ENCODE measurements at places on chromosomes 5 and 9.

DNA sequence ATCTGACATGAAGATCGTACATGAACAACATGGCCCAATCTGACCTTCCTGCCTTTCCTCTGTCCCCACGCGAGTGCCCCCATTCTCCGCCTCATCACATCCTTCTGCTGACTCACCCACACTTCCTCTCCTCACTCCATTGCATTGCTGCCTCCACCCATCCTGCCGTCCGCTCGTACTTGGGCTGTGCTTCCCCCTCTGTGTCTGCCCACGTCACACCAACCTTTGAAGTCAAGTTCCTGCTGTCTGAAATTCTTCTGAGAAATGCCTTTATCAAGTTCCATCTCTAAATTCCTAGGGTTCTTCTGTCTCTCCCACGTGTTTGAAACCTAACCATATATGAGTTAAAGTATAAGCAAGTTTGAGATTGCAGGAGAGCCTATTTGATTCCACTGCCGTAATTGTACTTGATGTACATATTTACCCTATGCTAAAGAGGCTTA is 18.0 kb upstream of the STARD4 start:
- no peak for DNase-seq

GRCh38 chr9:6068983-6069382 is 53.6 kb upstream of the RANBP6 start:
- DNase-seq: no peak

DNA sequence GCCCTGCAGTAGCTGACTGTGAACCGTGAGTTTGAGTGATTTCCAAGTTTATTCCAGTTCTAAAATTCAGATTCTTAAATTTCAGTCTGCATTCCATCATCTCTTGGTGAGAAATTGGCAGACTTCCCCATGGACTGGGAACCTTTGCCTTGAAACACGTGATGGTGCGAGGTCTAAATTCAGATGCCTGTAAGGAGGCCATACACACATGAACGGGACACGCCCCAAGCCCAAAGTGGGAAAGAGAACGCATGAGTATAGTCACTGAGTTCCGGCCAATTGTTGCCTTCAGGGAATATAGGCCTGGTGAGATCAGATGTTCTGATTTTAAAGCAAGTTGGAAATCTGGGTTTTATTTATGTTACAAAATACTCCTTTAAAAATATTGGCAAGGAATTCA is 1084.4 kb upstream of the WWC1 start:
- DNase-seq: no peak

DNA sequence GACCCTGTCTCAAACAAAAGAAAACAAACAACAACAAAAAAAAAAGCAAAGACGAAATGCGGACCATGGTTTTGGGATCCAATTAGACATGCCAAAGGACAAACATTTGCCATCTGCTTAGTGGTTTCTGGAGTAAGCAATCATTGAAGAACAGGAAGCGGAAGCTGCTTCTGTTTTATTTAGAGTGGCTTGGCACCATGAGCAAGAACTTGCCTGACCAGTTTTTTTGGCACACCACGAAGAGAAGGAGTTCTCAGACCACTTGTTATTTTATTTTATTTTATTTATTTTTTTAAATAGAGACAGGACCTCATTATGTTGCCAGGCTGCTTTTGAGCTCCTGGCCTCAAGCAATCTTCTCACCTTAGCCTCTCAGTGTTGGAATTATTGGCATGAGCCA is 17.0 kb downstream of the BTF3 start:
- DNase-seq: no peak

- no peak for DNase-seq
These were observed 4.1 kb downstream of the NOTCH1 start for GRCh38 chr9:136541709-136542108.

DNA sequence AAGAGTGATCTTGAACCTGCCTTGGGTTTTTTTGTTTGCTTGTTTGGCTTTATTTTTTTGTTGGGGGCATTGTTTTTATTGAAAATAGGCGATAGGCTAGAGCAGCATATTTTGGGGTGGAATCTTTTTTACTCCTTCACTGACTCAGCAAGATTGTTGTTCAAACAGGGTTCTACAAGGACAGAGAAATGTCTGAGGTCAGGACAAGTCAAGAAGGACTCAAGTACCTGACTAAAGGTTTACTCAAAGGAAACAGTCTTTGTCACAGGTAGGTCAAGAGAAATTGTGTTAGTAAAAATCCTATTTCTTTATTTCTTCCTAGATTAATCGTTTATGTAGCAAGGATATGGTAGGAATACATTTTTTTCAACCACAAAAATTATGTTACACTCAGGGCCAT is 1564.0 kb upstream of the CDH9 start:
- no peak for DNase-seq

DNA sequence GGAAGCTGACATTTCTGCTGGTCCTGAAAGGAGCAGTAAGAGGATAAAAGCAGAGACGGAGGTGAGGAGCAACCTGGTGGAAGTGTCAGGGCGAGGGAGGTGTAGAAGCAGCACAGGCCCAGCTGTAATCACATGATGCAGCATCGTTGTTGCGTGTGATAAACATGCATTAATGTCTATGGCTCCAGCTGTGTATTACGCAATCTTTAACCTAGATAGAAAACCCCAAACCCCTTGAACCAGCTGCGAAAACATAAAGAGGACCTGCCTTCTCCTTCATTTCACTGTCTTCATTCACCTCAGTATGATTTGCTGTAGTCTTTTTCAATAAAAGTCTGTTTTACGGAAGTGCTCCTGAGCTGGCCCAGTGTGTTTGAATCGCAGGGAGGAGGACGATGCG is 162.9 kb downstream of the NTRK2 start:
- DNase-seq: no peak

DNA sequence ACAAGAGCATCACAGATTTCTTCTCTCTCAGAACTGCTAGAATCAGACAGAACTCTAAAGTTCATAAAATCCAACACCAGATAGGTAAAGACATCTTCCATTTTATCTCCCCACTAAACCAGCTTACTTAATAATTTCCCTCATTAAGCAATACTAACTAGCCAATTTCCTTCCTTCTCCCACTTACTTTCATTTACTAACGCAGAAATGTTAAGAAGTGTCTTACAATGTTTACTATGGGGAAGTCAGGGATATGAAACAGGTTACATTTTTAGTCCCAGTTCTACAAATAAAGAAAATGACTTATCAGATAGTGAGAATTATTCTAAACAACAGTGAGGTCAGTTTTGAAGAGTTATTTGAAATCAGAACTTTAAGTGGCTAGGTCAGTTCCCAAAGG is 236.5 kb downstream of the FBXL17 start:
- no peak for DNase-seq

- DNase-seq: no peak
These were observed 18.3 kb downstream of the CCNJL start for GRCh38 chr5:160293901-160294561.

DNA sequence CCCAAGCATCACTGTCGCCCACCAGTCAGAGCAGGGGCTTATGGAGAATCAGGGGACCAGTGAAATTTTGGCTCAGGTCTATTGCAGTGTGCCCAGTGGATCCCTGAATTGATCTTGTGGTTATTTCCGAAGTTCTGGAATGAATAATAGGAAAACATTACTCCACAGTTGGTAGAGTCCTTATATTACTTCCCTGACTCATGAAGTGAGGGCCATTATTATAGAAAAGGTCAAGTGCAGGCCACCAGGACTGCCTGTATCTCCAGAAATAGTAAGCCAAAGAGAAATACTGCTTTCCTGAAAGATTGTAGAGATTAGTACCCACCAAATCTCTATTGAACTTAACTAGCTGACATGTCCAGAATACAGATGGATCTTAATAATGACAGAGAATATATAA is 335.0 kb downstream of the NPR3 start:
- DNase-seq: no peak

DNA sequence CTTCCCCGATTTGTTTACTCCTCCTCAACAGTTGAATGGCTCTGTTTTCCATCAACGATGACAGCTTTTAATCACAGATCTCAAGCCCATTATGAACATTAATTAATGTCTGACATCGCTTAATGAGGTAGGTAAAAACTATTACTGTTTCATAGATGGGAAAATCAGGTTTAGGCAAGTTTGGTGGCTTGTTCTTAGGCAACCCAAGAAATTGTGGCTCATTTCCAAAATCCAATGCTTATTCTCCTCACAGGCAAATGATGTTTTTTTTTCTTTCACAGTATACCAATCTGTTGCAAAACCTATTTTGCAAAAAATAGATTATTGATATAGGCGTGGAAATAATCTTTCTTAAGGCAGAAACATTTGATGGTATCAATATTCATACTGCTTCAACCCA is 70.8 kb upstream of the CHD1 start:
- no peak for DNase-seq

- no peak for DNase-seq
These were observed 21.9 kb downstream of the ANKH start for GRCh38 chr5:14849516-14850294.

DNA sequence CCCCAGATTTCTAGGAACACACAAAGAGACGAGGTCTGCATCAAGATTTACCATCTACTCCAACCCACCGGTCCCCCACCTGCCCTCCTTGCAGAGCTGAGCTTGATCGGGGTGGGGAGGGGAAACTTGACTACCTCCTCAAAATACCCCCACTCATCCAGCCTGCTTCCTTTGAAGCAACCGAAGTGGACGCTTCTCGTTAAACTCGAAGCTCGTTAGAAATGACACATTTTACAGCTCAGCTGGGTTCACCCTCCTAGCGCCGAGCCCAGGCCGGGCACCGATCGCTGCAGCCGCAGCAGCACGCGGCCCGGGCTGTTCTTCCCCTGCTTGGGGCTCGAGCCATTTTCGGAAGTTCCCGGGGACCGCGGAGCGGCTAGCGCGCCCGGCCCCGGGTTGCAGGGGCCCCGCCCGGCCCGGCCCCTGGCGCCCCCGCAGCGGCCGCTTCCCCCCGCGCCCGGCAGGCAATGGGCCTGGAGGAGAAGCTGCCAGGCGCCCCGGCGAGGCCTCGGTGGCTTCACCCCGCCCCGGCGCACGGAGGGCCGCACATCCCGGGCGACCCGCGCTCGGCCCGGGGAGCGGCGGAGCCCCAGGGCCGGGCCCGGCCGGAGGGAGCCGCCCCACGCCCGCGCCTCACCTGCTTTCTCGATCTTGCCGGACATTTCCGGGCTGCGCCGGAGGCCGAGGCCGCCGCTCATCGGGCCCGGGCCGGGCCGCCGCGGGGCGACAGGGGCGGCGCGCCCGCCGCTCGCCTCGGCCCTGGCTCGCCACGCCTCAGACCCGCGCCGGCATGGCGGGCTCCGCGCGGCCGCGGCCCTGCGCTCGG is 530 bp downstream of the RAPGEF1 start:
- no peak for DNase-seq

DNA sequence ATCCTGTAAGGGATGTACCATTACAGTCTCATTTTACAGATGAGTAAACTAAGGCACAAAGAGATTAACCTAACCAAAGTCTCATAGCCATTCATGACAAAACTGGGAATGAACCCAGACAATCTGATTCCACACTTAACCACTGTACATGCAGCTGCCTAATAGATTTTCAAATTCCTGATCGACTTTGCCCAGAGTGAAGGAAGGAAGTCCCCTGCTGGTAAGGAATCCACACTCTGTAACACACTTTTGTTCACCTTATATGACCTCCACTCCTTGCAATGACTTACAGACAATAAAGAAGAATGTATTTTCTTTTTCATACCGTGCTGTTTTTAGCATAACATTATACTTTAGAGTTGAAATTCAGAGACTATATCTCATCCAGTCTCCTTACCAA is 31.3 kb upstream of the PLPP6 start:
- no peak for DNase-seq

- DNase-seq: no peak
These were observed 2.0 kb downstream of the CLK4 start for GRCh38 chr5:178624631-178625546.

- no peak for DNase-seq
These were observed 107.4 kb downstream of the GLIS3 start for GRCh38 chr9:4192450-4192849.

DNA sequence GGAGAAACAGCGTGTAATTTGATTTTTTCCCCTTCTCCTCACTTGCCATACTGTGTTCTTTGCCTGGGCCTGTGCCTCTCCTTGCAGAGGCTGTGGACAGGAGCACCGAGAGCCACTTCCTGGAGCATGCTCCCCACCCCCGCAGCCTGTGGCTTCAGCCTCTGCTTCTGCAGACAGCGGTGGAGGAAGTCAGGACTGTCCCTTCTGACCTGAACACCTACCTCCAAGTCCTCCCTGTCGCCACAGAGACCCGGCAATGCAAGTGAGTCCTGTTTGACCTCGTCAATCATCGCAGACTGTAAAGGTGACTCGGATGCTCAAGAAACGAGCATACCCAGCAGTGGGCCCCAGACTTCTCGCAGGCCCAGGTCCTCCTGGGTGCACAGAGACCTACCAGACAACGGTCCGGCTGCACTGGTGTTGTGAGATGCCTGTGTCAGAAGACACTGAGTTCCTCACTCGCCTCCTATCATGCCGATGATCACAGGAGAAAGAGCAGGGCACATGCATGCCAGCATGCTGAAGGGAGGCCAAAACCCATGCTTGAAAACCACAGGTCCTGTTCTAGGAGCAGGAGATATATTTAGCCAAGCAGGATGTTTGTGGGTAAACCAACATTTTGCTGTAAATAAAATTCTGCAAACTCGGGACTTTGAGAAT is 198.8 kb downstream of the AUH start:
- no peak for DNase-seq

- DNase-seq: no peak
These were observed 279.1 kb upstream of the EFNA5 start for GRCh38 chr5:107949688-107950341.

GRCh38 chr9:131839281-131840084 is 99.6 kb upstream of the RAPGEF1 start:
- no peak for DNase-seq

DNA sequence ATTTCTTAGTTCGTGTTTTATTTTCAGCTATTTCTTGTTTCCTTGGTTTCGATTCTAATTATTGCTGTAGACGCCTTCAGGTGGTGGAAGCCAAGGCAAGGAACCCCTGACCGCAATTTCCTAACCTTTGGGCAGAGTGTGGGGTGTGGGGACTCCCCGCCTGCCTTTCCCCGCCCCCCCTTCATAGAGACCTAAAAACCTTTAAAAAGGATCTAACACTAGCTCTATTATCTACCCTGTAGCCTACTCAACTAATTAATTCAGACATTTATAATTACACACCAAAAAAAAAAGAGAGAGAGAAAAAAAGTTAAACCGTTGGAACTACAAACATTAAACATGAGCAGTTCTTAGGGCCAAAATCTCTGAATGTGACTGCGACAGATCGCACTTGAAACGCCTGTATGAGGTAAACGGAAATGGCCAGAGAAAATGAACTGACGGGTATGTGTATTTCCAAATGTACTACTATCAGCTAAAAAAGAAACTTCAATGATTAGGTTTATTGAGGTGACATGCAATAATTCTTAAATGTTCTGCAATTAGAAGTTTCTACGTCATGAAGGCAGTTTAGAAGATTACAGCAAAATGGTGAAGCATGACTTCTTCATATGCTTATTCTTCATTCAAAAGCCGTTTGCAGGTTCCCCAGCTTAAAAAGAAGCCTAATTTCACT is 19.0 kb upstream of the FER start:
- no peak for DNase-seq

- DNase-seq: no peak
These were observed 781 bp upstream of the MYOZ3 start for GRCh38 chr5:150660108-150660831.

- DNase-seq: no peak
These were observed 143.1 kb downstream of the FSTL4 start for GRCh38 chr5:133469252-133469651.

- DNase-seq: no peak
These were observed 115.2 kb downstream of the CPLANE1 start for GRCh38 chr5:37133939-37134338.

All from vagina (tissue), 2 donors.